ENCODE measurements at places on chromosomes 7 and 10.

DNA sequence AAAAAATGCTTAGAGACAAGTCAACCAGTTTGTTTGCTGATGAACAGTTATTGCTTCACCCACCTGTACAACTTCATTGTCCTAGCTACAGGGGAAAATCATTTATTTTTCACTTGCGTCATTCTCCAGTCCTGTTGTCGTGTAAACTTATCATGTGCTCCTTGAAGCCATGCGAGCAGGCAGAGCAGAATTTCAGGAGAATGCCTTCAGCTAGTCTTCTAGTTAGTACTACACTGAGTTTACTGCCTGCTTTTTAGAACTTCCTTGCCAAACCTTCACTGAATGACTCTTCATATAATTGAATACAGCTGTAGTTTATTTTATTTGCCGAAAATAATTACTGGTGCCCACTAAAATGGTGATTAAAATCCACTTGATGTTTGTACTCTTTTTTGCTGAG lies 15.6 kb downstream of the RPA3 start:
- DNase-seq = no peak

GRCh38 chr7:44097064-44097932 lies 6.8 kb upstream of the AEBP1 start:
- no peak for DNase-seq

- DNase-seq = no peak
Measured at GRCh38 chr7:133545618-133546017, 292.7 kb downstream of the EXOC4 start.

DNA sequence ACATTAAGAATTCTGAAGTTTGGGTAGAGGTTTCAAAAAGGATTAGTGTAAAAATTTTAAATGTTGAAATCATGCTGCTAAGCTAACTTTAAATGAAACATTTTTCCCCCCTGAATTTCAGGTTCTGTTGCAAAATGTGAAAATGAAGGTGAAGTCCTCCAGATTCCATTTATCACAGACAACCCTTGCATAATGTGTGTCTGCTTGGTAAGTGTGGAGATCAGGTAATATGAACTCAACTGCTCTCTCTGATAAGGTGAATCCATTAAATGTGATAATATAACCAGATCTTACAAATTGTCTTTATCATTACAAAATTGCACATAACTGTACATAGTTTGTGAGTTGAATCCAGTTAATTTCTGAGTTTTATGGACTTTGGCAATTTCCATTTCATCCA lies 1.4 kb downstream of the BMPER start:
- DNase-seq = no peak

DNA sequence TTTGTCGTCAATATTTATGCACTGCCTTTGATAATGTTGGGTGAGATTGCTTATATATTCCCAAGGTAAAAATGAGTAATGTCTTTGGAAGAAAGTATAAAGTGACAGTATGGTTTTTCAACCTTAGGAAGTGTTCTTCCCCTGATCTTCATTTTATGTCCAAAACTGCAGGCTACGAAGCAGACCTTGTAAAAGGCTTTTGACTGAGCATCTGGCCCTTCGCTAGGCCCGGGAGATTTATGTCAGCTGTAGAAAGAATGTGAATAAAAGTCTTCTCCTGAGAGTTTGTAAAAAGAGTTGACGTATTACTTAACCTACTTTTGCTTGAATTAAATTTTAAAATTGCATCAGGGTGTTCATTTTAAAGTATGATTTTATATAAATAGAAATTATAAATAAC lies 116.8 kb downstream of the CPED1 start:
- DNase-seq = no peak

- DNase-seq = no peak
Measured at GRCh38 chr10:71265201-71265575, 52.8 kb downstream of the UNC5B start.
